ENCODE measurements at places on chromosomes 12 and 14.
A peak's percentile ranks its signal among the peaks of the same experiment; 100 is the strongest.

DNA sequence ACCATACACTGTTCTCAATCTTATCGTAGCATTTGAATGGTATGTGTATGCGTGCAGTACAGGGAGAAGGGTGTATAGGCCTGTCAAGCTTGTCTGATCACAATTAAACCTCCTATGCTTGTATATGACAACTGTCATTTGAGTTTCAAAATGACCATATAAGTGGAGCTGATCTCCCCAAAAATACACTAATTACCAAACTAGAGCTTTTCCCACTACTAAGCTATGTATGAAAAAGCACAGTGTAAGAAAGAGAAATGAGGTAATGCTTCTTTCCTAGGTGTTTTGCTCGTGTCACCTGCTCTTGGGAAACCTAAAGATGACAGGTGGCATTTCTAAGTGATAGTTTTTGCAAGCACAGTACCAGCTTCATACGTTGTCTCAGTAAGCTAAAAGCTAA lies 1.1 kb upstream of the STK38L start:
- no peak for DNase-seq

DNA sequence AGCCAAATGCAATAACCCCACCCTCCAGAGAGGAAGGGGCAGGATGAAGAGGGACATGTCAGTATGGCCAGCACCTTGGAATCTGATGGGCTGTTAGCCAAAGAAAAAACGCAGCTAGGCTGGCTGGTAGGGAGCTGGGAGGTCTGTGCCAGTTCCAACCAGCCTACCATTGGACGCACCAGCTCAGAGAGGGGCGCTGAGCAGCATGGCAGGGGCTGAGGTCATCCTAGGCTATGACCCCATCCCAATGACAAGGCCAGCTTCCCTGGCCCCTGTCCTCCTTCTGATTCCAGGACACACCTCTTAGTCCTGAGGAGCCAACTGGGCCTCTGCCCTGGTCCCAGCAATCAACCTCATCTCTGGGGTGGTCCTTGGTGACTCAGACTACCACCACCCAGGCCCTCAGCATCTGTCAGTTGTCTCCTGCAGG lies 12.2 kb downstream of the ACTN1 start:
- no peak for DNase-seq

- DNase-seq = no peak
These were observed 138.5 kb downstream of the FUT8 start for GRCh38 chr14:65550779-65551643.

- DNase-seq = no peak
These were observed 124.4 kb downstream of the MED13L start for GRCh38 chr12:116153113-116153512.

GRCh38 chr14:89657014-89657413 lies 240.0 kb upstream of the FOXN3 start:
- no peak for DNase-seq

DNA sequence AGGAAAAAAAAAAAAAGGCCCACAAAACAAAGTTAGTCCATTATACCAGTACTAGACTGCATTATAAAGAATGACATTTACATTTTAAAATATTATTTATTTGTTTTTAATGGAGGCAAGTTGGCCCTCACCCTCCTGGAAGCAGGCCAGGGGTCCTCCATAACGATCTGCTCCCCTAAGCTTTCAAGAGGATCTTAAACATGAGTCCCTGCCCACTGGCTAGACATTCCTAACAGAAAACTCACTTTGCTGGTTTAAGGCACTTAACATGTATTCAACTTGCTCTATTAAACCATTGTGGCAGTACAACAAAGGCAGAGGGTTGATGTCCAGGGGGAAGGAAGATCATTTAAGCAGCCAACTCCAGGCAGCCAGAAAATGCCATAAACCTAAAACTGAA lies 111.4 kb downstream of the STXBP6 start:
- DNase-seq = no peak

GRCh38 chr14:52895000-52895399 lies 55.9 kb downstream of the FERMT2 start:
- no peak for DNase-seq

GRCh38 chr12:1093166-1093751 lies 102.2 kb downstream of the ERC1 start:
- peak; percentile 38 for DNase-seq

DNA sequence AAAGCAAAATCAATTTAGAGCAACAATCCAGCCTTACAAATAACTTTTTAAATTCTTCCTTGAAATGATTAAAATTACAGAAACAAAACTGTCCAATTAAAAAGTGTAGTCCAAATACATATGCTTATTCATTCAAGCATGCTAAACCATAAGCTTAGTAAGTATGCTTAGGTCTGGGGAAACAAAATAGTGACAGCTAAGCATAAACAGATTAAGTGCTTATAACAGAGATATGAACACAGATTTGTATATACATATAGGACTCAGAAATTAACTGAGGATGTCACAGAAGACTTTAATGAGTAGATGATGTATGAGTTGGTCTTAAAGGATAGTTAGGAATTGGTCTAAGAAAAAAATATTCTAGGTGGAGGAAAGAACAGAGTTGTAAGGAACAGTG lies 41.8 kb downstream of the SCAF11 start:
- no peak for DNase-seq

DNA sequence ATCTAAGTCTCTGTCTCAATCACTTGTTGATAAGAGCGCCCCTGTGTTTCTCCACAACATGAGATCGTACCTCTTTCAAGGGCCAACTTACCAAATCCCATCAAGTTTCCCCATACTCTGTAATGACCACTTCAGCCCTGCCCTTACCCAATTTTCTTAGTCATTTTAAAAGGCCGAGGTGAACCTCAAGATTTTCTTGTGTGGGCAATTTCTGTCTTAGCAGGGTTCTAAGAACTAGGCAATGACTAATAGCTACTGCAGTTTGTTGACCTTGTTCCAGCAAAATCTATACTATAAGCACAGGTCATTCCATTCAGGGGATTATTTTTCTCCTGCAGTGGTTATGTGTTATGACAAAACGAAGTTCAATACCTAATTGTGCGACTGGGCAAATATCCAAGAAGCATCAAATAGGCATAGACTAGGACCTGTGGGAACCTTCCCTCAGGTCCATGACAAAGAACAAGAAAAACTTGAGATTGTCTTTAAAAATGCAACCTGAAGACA lies 359.8 kb downstream of the PCNX1 start:
- DNase-seq = no peak

- no peak for DNase-seq
These were observed 452.0 kb downstream of the FUT8 start for GRCh38 chr14:65864549-65864948.

GRCh38 chr14:74897642-74898041 lies 15.9 kb downstream of the DLST start:
- no peak for DNase-seq

DNA sequence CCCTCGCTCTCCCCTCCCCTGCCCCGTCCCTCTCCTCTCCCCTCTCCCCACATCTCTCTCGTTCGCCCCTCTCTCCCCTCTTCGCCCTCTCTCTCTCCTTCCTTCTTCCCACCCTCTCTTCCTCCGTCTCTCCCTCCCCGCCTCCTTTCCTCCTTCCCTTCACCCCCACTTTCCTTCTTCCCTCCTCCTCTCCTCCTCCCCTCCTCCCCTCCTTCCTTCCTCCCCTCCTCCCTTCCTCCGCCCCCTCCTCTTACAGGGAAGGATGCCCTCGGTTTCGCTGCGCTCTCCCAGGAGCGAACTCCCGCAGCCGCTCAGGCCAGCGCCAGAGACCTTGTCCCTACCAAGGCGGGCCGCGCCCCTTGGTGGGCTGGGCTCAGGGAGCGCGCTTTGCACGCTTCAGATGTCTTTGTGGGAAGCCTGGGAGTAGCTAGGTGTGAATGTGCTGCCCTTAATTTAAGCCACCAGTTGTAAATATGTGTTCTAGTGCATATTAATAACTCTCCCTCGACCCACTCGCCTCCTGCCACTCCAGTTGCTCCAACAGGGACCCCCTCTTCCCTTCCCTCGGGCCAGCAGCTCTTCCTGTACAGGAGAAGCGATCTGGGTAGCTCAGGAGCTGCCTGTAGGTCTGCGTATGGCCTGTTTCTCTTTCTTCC lies 13.3 kb upstream of the MAP3K9 start:
- no peak for DNase-seq

- no peak for DNase-seq
These were observed 204.6 kb upstream of the FLRT2 start for GRCh38 chr14:85325134-85326017.

- DNase-seq = no peak
These were observed 132.6 kb downstream of the RPAP3 start for GRCh38 chr12:47573146-47573659.

GRCh38 chr12:68699486-68699885 lies 12.7 kb downstream of the NUP107 start:
- no peak for DNase-seq

GRCh38 chr12:51473947-51474346 lies 49.3 kb downstream of the SLC4A8 start:
- no peak for DNase-seq

GRCh38 chr14:92513966-92514843 lies 624 bp downstream of the RIN3 start:
- no peak for DNase-seq

- no peak for DNase-seq
These were observed 230.5 kb upstream of the EGLN3 start for GRCh38 chr14:34181338-34181737.

GRCh38 chr12:25819691-25820090 lies 138.8 kb upstream of the RASSF8 start:
- DNase-seq = no peak

- no peak for DNase-seq
These were observed 8.7 kb downstream of the MTERF2 start for GRCh38 chr12:106978035-106978800.
